ENCODE measurements at places on chromosomes 12 and 14.

GRCh38 chr14:49249022-49249421 lies 337.2 kb downstream of the RPS29 start:
- no peak for DNase-seq

- DNase-seq: no peak
These were observed 139.8 kb downstream of the DACT1 start for GRCh38 chr14:58777541-58777979.

DNA sequence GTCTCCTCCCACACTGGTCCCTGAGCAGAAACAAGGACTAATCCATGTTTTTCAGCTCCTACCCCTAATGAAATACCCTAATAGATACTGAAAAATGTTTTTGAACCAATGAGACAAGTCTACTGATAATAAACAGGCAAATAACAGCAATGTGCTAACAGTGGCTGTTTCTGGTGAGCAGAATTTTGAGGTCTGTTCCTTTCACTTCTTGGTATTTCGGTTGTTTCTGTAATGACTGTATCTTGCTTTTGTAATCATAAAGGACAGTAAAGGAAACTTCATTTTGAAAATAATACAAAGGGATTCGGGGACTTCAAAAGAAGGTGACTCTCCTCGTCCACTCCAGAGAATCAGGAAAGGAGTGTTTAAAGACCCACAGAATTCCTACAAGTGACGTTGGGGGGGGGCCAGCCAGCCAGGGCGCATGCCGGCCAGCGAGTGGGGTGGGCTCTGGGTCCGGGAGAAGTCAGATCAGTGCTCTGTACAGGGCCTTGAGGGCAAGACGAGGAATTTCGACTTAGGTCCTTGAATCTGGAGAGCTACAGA lies 1.1 kb upstream of the CD9 start:
- DNase-seq: no peak

- no peak for DNase-seq
These were observed 405.9 kb downstream of the AACS start for GRCh38 chr12:125470838-125471783.

GRCh38 chr14:28987516-28987915 lies 220.9 kb downstream of the FOXG1 start:
- DNase-seq: no peak

DNA sequence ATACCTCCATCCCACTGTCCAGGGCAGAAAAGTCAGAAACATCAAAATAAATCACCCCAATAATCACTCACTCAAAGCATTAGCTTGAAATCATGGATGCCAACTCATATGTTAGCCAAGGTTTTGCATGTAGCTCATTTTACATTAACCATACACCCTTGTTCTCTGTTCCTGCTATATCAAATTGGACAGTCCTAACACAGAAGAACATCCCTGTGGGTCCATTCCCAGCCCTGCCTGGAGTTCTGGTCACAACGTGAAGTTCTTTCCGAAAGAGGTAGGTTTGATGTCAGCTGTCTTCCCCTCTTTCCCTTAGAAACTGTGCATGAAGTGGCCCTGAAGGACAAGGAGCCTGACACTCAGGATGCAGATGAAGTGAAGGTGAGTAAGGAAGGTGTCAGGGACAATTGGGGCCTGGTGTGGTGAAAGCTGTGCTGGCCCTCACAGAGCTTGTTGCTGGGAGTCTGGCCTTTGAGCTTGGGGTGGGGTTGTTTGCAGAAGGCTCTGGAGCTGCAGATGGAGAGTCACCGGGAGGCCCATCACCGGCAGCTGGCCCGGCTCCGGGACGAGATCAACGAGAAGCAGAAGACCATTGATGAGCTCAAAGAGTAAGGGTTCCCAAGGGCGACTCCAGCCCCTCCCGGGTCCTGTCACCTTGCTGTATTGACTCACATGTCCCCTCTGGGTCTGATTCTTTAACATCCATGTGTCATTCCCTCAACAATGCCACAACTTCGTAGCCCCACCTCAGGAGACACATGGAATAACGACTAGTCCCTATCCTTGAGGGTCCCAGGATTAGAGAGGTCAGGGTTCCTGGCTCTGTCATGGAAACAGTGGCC lies 15.0 kb upstream of the PIP4K2C start:
- no peak for DNase-seq

DNA sequence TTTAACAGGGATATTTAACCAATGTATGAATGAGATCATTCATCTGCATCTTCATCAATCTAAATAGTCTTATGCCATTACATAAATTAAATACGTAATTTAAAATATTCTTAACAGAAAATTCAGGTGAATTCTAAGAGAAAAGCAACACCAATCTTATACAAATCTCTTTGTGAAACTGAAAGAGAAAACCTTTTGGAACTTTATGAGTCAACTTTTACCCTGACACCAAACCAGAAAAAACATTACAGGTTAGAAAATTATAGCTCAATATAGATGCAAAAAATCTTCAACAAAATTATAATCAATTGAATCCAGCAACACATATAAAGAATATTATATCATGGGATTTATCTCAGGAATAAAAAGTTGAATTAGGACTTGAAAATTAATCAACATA lies 3.4 kb downstream of the GLIPR1L1 start:
- DNase-seq: no peak

GRCh38 chr12:65121049-65121955 lies at the start of gene WIF1:
TSS of gene WIF1 (minus strand) at chr12:65121305. CDS start at chr12:65121191, 114 bp downstream.
- DNase-seq: peak; percentile 18

DNA sequence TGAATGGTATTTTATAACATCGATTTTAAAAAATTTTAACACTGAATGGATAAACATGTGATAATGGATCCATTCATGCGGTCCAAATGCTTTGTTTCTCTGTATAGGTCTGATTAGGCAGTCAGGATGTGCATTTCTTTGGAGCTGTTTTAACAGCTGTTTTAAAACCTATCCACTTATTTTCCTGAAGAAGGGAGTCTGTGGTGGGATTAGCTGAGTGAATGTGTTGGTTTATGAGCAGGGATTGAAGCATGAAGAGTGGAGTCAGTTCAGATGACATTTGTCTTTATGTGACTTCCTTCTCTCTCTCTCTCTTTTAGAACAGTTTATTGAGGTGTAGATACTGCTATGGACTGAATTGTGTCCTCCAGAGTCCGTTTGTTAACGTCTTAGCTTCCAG lies 37.7 kb downstream of the GLT8D2 start:
- no peak for DNase-seq

- no peak for DNase-seq
These were observed 40.5 kb downstream of the CRACR2A start for GRCh38 chr12:3712209-3712992.

DNA sequence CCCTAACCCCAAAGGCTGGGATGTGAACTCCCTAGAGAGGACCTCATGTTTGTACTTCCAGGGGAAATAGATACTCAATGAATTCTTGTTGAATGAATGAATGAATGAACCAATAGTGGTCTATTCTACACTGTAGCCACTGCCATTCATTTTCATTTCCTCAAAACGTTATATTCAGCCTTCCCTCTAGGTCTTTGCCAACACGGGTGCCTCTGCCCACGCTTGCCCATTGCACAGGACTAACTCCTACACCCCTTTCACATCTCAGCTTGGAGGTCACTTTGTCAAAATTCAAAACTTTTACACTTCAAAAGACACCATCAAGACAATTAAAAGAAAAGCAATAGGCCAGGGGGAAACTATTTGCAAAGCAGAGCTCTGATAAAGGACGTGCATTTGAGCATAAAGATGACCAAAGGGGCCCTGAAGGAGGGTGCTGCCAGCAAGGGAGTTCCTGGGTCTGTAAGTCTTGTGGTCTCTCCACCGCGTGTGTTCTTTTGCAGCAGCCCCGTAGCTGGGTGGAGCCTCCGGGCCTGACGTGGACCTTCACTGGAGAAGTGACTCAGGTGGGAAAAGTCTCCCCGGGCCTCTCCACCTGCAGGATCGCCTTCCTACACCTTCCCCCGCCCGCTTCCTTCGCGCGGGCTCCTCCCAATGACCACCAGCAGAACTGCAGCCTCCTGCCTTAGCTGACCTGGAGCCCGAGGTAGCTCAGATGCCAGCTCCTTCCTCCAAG lies 31.5 kb downstream of the TMEM63C start:
- DNase-seq: peak; percentile 23

GRCh38 chr12:4174417-4174816 lies 99.1 kb upstream of the CCND2 start:
- DNase-seq: no peak

GRCh38 chr12:65876161-65876560 lies 51.9 kb downstream of the HMGA2 start:
- no peak for DNase-seq

DNA sequence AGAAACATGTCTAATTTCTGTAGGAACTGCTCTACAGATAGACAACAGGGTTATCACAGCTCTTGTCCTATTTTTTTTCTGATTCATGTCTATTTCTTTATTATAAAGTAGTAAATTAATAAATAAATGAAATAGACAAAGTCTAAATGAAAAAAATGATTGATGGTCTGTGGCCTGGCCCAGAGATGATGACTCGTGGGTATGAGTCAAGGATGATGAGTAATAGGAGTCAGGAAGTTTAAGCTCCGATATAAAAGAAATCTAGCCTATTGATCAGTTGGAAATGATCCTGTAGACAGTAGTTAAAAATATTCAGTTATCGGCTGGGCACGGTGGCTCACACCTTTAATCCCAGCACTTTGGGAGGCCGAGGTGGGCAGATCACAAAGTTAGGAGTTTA lies 90.6 kb upstream of the RTL1 start:
- DNase-seq: no peak

- no peak for DNase-seq
These were observed 67.6 kb downstream of the RIN3 start for GRCh38 chr14:92581206-92581605.

- DNase-seq: no peak
These were observed 3.2 kb upstream of the MLH3 start for GRCh38 chr14:75054421-75054820.

GRCh38 chr14:33063521-33063920 lies 124.8 kb downstream of the NPAS3 start:
- DNase-seq: no peak

DNA sequence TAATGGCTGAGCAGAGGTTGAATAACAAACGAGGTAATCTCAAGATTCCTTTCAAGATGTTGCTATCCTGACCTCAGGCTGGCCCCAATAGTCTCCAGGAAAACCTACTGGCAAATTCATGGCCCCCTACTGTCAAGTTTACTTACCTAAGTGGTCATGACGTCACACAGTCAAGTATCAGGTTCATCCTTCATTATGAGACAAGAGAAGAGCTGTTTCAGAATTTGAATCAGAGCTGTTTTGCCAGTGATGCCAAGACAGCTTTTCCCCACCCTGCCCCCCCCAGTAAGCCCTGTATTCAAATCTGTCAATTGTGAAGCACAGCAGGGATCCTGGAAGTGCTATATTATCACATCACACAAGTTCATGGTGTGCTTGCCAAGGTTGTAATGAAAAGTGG lies 509.6 kb downstream of the NOVA1 start:
- DNase-seq: no peak

- no peak for DNase-seq
These were observed 19.7 kb upstream of the PLEKHD1 start for GRCh38 chr14:69464829-69465228.

Measured in pancreas (tissue), 10 donors.